ENCODE measurements at places on chromosomes 12 and 14.

DNA sequence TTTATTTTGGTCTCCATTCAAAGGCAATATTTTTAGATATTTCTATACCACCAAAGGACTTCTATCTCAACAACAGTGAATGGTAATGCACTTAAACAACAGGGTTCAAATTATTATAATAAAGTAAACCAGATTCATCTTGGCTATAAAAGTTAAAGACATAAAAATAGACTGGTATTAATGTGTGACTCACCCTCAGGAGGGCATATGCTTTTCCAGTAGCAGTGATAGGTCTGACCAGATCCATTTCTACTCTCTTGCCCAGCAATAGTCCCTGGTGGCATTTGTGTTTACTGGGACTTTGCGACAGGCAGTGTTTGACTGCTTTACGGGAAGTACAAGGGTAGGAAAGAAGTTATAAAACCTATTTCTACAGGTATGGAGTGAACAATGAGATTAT is 353.2 kb upstream of the ATP2B1 start:
- DNase-seq, result no peak

DNA sequence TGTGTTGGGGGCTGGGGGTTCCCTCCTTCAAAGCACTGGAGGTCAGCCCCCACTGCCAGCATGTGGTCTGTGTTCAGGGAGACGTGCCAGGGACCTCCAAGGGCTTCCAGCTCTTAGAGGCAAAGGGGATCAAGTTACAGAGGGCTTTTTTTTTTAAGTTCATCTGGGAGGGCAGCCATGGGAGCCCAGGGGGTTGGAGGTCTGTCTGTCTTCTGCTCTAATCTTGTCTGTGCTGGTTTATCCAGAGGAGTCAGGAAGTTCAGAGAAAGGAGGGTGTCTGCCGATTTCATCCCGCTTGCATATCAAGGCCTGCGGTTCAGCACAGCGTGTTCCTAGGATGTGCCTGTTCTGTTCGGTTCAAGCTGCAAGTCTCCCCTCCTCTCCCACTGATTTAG is 72.2 kb downstream of the TMEM132C start:
- DNase-seq, result no peak

DNA sequence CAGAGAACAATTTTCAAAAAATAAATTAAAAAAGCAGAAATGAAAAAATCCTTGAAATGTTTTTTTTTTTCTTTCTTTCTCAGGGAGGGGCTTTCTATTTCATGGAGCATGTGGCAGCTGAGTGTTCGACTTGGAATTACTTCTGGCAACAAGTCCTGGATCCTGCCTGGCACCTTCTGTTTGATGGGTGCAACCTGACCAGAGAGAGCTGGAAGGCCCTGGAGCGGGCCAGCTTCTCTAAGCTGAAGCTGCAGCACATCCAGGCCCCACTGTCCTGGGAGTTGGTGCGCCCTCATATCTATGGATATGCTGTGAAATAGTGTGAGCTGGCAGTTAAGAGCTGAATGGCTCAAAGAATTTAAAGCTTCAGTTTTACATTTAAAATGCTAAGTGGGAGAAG is 22.5 kb upstream of the HIGD1C start:
- DNase-seq, result no peak

DNA sequence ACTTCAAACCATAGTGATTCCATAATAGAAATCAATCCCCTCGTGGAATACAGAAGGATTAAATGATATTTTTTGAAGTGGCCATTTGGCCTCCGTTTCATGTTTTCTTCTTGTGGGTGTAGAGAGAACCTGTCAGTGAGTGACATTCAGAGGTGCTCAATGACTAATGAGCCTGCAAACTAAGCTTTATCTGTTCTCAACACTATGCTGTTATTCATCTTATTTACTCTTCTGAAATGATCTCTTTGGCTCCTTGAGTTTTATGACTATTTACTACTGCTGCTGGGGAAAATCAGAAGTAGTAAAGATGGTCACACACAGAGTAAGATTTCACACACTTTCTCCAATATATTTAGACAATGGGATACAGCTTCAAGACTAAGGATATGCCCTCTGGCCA is 30.4 kb downstream of the ATP2B1 start:
- no peak for DNase-seq

GRCh38 chr12:125186471-125187147 is 121.4 kb downstream of the AACS start:
- no peak for DNase-seq

Measured in NCI-H1694 treated with DMSO at 0.1 percent for 48 hours (cell line).